Upper lobe of left lung (tissue), 6 donors: ENCODE measurements at places on chromosomes 4 and X. TPM values are rescaled to one million over a fixed set of nuclear protein-coding genes. Genes with fewer than 3 reads are reported as not detected.

RASSF6 gene
- total RNA-seq, result 8.3 TPM

GRCh38 chr4:139761461-139761860, 95.8 kb downstream of the MGST2 start:
- DNase-seq, result no peak

GRCh38 chrX:39293203-39293602, 491.9 kb downstream of the MID1IP1 start:
- DNase-seq, result no peak

DNA sequence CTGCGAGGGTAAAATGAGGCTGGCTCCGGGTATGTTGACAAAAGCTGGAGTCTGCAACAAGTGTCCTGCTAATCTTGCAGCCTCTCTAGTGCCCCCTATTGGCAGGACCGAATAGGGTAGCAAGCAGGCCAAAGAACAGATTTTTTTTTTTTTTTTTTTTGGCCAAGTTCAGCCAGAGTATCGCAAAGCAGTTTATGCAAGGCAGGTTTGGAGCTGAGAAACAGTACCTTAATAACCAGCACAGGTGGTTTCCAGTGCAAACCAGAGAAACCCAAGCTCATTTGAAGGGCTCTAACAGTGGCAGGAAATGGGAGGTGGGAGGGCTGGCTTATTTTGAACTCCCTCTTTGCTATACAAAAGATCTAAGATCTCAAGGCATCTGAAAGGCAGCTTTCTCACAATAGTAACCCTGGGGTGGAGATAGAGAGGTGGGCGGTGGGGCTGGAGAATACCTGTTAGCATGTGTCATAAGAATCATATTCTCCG, 38.2 kb upstream of the OCIAD2 start:
- DNase-seq, result no peak

DNA sequence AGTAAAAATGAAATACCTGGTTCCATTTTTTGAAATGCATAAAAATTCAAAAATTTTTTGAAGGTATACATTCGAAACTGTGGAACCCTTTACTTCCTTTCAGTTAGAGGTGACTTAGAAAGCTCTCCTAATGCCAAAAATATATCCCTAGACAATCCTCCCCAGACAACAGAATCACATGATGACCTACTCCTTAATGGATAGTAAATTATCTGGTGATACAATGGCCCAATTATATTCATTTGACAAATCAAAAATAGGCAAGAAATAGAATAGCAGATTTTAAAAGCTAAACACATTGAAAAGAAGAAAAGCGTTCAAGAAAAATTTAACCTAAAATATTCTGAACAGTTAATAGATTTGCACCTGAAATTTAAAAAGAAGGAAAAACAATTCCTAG, 3.5 kb upstream of the UGT2A2 start:
- no peak for DNase-seq

CDKL2 gene
- 32.4 TPM for total RNA-seq

DNA sequence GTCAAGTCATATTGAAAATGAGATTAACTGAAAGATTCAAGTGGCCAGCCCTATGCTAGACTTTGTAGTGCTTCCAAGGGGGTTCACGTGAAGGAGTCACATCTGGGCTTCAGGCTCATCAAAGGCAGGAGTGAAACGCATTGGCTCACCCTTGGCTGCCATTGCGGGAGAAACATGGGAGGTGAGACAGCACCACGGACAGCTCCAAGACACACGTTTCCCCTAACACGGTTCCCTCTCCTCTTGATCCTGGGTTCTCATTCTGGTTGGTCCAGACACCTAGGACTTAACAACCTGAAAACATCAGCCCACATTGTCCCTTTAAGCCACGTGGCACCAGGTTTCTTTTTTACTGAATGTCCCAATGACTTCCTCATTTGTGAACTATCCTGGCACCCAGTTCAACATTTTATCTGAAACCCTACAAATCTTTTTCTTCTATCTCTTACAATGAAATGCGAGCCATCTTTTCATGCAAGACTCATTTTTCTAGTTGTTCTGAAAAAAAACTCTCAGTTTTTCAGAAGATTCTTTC, 279.0 kb upstream of the VCX3A start:
- no peak for DNase-seq

GRCh38 chr4:159428975-159429692, 326.3 kb downstream of the RAPGEF2 start:
- DNase-seq, result no peak

- DNase-seq, result no peak
These were observed 139.3 kb downstream of the TLL1 start for GRCh38 chr4:166012129-166013030.

GRCh38 chrX:41960142-41960541, 36.8 kb upstream of the CASK start:
- no peak for DNase-seq

ADH1B gene
- 258 TPM for total RNA-seq

GRCh38 chr4:158193171-158193749, 17.0 kb upstream of the TMEM144 start:
- DNase-seq, result no peak

GRCh38 chr4:46933686-46934085, 24.6 kb upstream of the COX7B2 start:
- DNase-seq, result no peak

DNA sequence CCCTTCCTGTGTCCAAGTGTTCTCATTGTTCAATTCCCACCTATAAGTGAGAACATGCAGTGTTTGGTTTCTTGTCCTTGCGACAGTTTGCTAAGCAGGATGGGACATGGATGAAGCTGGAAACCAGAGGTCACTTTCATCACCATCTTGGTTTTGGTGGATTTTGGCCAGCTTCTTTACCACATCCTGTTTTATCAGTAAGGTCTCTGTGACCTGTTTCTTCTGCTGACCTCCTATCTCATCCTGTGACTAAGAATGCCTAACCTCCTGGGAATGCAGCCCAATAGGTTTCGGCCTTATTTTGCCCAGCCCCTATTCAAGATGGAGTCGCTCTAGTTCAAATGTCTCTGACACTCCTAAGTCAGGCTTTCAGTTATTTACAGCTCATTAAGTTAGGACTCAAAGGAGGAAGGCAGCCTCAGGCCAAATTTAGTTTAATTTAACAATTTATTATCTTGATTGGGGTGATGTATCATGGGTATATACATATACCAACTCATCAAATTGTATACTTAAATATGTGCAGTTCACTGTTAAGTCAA, 169.9 kb upstream of the NDP start:
- DNase-seq, result no peak

EFHC2 gene
- total RNA-seq, result 0.31 TPM

FGA gene
- total RNA-seq, result 30.7 TPM

DNA sequence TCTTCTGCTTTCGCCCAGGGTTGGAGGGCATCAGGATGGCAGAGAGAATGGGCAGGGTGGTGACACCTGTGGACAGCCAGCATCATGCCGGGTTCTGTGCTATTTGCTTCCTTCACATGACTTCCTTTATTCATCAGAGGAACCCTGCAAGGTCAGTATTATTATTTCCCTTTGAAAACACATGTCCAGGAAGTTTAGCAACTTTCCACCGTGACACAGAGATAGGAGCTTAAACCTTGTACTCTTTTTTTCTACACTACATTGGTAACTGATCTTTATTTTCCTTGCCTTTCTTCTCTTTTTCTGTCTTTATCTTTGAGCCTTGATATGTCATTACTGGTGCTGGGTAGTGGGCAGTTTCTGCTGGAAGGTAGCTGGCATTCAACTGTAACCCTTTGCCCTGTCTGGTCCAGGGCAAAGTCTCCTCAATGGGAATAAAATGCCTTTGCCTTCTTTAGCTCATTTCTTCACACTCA, 5.0 kb upstream of the MGST2 start:
- no peak for DNase-seq

RPA4 gene
- total RNA-seq, result 2.7 TPM

GC gene
- not detected for total RNA-seq

GPRIN3 gene
- 15.4 TPM for total RNA-seq

DNA sequence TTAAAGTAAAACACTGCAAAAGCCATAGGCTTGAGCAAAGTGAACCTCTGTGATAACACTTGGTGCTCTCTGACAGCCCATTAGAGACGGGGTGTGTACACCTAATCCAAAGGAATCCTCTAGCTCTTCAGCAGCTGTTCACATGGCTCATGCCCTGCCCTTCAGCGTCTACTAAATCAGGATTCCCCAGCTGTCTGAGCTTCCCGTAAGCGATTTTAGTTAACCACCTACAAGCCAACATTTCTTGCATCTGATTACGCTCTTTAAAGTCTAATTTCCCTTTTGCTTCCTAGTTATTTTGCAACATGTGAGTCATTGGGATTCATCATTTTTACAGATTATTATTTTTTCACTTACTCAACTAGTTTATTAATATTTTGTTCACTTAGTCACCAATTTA, 6.5 kb downstream of the DMD start:
- no peak for DNase-seq

GRCh38 chr4:169143335-169143734, 127.4 kb downstream of the SH3RF1 start:
- no peak for DNase-seq

GRCh38 chrX:154724993-154725756, 25.7 kb downstream of the GAB3 start:
- DNase-seq, result no peak

GPR34 gene
- 29.5 TPM for total RNA-seq

DNA sequence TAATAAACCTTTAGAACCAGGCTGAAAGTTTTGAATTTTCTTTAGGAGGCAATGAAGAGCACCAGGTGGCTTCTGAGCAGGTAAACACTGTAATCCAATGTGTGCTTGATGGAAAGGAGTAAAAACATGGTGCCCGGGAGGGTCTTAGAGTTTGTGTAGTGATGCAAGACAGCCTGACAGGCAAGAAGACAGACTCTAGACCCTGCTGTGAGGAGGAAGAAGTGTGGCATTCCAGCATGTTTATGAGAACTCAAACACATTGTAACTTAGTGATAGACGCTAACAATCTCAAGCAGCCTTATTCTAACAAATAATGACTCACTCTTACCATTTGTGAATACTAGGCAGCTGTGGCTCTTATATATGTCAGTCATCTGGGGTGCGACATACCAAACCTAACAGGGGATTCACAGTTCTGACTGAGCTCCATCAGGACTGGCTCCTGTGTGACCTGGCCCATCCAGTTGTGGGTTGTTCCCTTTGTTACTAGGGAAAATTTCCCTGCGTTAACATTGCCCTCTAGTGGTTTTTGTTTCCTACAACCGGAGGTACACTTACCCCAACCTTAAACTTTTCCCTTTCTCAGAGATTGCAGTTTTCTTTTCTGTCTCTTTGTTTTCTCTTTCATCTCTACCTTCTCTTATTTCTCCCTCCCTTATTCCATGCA, 53.8 kb downstream of the VSIG4 start:
- DNase-seq, result no peak

DNA sequence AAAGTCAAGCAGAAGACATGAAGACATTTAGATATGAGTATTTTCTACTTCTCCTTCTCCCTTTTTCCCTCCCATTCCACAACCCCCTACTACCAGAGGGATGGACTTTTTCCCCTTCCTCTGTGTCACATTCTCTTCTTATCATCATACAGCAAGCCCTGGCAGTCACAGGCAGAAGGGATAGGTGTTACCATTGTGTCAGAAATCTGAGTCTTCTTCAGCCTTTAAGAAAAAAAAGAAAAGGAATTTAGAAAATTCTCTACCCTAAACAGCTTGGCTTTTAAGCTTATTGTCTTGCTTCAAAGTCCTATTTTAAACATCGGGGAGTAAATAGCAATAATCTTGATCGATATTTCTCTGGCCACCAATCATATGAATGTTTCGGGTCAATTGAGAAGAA, 30.9 kb upstream of the ADH1C start:
- no peak for DNase-seq

- DNase-seq, result no peak
These were observed 57.6 kb downstream of the RFC1 start for GRCh38 chr4:39308611-39309010.

GRCh38 chr4:185312699-185313098, 83.0 kb downstream of the LRP2BP start:
- no peak for DNase-seq

DNA sequence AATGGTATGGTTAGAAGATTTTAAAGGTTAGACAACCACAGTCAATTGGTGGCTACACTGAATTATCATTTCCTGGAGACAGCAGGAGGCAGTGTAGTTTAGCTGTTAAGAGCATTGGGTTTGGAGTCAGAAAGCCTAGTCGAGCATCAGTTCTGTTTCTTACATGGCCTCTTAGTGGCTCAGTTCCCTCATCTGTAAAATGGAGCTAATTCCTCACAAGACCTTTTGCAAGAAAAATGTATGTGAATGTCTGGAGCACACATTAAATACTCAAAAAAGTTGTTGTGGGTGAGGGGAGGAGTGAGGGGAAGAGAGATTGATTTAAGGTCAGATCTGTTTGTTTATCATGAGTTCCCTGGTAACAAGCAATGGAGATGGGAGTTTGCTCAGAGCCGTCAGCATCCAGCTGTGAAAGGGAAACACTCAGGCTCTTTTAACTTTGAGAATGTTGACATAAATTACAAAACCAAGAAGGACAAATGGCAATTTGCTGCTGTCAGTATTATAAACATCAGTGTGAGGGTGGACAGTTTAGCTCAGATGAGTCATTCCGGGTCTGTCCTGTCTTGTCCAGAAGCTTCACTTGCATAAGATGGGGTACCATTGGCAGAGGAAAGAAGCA, 98.2 kb upstream of the PGRMC2 start:
- DNase-seq, result no peak

DNA sequence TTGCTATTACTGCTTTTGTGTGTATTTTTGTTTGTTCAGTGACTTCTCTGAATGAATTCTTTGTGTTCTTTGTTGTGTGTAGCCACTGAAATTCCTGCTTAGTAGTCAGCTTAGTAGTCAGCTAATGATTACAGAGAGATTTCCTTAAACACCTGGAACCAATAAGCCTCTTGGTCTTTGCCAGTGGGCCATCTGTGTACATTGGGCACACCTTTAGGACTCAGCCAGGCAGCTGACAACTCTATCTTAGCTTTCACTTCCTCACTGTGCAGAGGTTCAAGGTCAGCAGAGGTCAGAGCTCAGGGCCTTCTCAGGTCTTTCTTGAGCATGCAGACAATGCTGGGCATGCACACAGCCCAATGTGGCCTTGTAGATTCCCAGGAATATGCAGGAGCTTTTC, 59.3 kb downstream of the RWDD4 start:
- no peak for DNase-seq

EDNRA gene
- total RNA-seq, result 10.8 TPM

DNA sequence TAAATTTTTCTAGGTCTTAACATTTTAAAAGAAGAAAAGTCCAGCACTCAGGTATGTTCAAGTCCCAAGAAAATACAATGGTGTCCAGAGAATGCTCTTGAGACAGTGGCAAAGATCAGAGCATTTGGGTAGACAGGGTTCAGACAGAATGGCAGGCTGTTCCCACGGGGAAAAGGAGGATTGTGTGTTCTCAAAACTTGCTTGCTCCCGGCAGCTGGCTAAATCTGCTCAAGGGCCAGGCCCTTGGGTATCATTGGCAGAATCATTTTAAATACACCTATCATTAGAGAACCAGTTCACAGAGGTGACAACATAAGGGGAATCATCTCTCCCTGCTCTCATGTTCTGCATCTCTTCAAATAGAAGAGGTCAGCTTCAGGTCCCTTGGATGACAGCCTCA, 456.3 kb downstream of the DTHD1 start:
- DNase-seq, result no peak

- no peak for DNase-seq
These were observed 4.1 kb downstream of the CBLL2 start for GRCh38 chrX:22276781-22277180.
